ENCODE measurements at places on chromosomes 5 and 9.

DNA sequence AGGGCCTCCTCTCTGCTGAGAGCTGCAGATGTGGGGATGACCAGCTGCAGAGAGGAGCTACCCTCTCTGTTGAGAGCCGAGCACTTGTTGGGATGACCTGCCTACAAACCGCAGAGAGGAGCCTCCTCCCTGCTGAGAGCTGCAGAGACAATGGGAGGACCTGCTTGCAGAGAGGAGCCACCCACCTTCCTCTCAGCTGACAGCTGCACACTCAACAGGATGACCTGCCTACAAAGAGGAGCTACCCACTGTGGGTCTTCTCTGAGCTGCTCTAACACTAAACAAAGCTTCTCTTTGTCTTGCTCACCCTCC, 19.6 kb downstream of the TMEM38B start:
- no peak for DNase-seq

DNA sequence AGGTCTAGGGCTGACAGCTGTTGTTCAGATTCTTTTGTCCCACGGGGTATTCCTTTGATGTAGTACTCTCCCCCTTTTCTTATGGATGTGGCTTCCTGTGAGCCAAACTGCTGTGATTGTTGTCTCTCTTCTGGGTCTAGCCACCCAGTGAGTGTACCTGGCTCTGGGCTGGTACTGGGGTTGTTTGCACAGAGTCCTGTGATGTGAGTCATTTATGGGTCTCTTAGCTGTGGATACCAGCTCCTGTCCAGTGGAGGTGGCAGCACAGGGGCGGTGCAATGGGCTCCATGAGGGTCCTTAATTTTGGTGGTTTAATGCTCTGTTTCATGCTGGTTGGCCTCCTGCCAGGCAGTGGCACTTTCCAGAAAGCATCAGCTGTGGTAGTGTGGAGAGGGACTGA, 161.3 kb downstream of the CAVIN4 start:
- DNase-seq: no peak

DNA sequence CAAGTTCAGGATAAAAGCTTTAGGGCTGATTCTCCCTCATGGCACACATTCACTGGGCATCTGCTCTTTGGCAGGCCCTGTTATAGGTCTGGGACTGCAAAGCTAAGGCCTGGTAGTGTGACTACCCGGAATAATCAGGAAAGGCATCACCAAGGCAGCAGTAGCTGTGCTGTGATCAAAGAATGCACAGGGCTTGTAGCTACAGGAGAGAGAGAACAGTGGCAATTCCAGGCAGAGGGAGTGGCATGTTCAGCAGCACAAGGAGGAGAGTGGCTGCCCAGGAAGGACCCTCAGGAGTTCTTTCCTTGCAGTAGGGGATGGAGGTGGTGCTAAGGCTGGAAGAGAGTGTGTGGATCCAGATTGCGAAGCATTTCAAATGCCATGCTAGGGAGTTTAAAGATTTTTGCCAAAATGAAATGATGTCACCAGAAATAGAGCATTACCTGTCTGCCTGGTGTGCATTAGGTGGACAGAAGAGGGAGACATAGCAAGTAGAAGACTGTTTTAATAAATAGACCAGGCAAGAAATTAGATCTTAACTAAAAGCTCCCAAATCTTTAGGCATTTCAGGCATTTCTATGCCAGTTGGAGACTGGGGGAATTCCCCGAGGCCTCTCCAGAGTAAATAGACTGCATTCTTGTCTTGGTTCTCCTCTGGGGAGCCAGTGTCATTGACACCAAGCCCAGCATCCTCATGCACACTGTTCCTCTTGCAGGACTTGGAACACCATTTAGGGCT, 69.1 kb downstream of the GPR21 start:
- no peak for DNase-seq

DNA sequence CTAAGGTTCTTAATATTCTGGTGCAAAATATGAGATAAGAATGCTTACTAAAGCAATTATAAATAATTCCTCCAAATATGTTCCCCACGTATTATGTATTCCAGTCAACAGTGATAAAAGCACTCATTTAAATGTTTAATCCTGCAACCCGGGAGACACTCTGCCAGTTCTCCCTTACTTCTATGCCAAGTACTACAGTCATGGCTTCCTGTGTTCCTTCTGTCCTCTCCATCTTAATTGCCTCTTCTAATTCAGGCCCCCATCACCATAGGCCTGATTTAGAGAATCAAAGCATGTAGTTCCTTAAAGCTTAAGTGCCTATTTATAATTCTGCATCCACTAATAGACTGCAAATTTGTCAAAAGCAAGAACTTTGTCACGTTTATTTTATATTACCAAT, 474.8 kb downstream of the SEMA5A start:
- DNase-seq: no peak

DNA sequence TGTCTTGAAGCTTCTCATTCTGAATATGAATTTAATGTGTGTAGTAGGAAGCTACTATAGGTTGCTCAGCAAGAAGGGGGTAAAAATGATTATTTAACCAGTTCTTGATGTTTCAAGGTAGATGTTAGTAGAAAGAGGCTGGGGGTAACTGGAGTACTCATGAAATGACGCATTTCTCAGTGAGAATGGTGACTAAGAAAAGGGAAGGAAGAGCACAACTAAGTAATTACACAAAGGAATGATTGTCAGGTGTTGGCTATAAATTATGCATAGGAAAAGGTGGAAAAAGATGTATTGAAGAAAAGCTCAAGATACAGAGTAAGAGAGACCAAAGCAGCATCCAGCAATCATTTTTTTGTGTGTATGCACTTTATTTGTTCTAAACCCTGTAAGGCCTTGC, 1.4 kb upstream of the PSIP1 start:
- DNase-seq: no peak

DNA sequence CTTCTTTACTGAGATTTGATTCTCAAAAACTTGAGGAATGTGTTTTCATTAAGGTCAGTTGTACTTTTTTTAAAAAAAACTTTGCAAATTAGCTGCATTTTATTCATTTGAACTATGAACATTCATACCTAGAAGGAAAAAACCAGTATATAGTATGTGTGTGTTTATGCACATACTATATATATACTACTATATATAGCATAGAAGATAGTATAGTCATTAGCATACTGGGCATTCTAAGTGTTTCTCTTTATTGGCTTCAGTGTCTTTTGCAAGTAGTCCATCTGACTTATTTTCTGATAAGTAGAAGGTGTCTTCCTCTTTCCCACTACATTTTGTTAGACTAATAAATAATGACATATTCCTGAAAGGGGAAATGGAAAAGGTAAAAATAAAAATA, 33.0 kb downstream of the ELOVL7 start:
- no peak for DNase-seq

- DNase-seq: no peak
Measured at GRCh38 chr5:112960315-112960714, 16.3 kb upstream of the DCP2 start.

DNA sequence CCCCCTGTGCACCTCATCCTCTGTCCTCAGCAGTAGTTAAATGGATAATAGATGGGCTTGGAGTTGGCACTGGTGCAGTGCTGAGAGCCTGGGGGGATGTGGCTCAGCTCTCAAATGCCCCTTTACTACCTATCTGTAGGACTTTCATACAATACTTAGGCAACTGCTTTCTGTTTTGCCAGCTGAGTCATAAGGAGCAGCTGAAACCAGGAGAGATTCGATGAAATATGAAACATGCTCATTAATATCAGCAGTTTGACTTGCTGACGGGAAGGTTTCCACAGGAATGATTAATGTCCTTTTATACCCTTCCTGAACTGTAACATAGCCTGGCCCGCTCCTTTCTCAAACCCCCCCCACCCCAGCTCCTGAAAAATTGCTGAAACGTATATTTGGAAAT, 142.6 kb downstream of the SAXO1 start:
- DNase-seq: no peak

- no peak for DNase-seq
Measured at GRCh38 chr9:83665580-83666200, 42.1 kb downstream of the UBQLN1 start.

- no peak for DNase-seq
Measured at GRCh38 chr9:86246752-86247161, 12.7 kb downstream of the C9orf153 start.

GRCh38 chr9:98766586-98766985, 29.8 kb downstream of the ANKS6 start:
- no peak for DNase-seq

DNA sequence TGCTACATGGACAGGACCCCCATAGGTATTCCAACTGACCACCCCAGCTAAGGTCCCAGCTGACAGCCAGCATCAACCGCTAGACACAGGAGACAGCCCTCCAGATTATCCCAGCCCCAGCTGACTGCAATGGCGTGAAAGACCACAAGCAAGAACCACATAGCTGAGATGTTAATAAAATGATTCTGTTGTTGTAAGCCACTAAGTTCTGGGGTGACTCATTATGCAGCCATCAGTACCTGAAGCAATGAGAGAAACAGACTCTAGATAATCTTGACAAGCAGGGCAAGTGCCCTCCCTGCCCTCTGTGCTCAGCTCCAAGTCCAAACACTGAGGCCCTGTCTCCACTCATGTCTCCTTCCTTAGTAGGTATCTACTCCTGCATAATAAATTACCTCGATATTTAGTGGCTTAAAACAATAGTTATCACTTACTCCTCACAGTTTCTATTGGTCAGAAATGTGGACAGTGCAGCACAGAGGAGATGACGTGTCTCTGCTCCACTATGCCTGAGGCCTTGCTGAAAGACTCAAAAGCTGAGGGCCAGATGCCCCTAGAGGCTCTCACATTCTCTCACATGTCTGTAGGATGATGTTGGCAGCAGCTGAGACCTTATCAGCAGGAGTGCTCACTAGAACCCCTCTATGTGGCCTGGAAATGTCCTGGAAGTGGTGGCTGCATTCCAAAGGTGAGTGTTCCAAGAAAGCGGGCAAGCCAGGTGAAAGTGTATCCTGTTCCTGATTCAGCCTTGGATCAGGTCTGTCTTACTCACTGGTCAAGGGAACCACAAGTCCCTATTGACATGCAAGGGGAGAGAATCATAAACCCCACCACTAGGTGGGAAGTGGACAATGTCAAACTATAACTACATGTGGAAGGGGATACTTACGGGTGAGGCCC, 2.5 kb downstream of the MGAT1 start:
- DNase-seq: no peak

GRCh38 chr9:107375651-107376369, 92.7 kb downstream of the RAD23B start:
- DNase-seq: no peak

- no peak for DNase-seq
Measured at GRCh38 chr9:130239741-130240241, 25.8 kb upstream of the HMCN2 start.

All from H1 (cell line).